ENCODE measurements at places on chromosomes 3 and 15.

- no peak for DNase-seq
Measured at GRCh38 chr3:32865383-32865782, 47.6 kb downstream of the TRIM71 start.

DNA sequence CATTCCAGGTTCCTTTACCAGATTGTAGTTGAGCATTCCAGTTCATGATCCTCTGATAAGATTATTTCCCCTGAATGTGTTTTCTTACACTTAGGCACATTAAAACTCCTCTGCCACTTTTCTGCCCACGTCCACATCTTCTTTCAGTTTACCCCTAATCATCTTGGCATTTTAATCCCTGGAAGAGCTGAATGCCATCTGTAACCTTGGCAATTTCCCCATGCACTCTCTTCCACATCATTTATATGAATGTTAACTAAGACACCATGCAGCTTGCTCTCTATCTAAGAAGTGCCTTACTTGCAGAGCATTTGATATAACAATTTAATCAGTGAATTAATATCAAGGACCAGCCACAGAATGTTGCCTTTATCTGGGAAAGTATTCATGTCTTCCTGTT lies 25.8 kb downstream of the TIMP4 start:
- DNase-seq: no peak

- no peak for DNase-seq
Measured at GRCh38 chr3:12948891-12949711, 107.7 kb upstream of the RPL32 start.

DNA sequence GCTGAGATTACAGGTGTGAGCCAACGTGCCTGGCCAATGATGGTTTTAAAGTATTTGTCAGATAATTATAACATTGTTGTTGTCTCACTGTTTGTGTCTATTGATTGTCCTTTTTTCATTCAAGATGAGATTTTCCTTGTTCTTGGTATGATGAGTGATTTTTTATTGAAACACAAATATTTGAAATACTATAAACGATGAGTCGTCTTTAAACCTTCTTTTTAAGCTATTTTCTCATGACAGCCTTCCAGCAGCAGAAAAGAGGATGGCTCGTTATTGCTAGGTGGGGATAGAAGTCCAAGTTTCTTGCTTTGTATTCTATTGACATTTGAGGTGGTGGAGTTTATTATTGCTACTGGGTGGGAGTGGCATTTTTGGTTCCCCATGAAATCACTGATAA lies 61.7 kb upstream of the MDFIC2 start:
- no peak for DNase-seq

- DNase-seq: no peak
Measured at GRCh38 chr3:122628567-122628966, 51.1 kb downstream of the PARP15 start.

DNA sequence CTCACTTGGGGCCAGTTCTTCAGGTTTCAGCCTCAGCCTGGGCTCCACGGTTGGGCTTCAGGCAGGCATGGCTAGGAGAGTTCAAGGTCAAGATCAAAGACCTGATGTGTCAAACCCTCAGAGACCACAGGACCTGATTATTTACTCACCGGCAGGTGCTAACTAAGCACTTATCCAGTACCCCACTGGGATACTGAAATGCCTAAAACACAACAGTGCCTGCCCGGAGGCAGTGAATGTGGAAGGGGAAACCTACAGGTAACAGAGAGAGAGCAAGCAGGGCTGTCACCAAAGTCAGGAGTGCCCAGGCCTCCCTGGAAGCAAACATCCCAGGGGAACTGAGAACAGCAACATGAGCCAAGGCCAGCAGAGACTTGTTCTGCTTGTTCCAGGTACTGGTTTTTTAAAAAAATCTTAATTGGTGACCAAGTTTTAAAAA lies 6.7 kb downstream of the IDH2 start:
- DNase-seq: no peak

- peak; percentile 24 for DNase-seq
Measured at GRCh38 chr3:171704002-171704401, 106.3 kb downstream of the PLD1 start.
